ENCODE measurements at places on chromosomes 12 and 14. TPM values are rescaled to one million over a fixed set of nuclear protein-coding genes. Genes with fewer than 3 reads are reported as not detected.

- no peak for DNase-seq
Observed at GRCh38 chr14:73223049-73223448, 14.3 kb upstream of the PAPLN start.

MYF6 gene
- total RNA-seq: not detected

DNA sequence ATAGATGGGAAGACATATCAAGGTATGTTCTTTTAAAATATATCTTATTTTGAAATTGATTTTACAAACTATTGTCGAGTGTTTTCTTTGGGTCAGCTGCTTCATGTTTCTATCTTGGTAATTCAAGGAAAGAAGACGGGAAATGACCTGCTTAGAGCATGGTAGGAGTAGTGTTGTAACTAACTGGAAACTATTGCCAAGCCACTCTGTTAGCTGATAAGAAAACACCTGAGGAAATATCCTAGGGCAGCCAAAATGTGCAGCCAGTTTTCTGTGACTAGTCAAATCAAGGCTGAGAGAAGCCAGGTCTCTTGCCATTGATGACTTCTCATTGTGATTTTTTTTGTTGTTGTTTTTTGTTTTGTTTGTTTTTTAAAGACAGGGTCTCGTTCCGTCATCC, 30.2 kb downstream of the METAP2 start:
- DNase-seq: no peak

GRCh38 chr12:72574138-72574537, 302.0 kb downstream of the TRHDE start:
- DNase-seq: no peak

MIPOL1 gene
- not detected for total RNA-seq

REC8 gene
- 0.14 TPM for total RNA-seq

SPX gene
- total RNA-seq: 1.3 TPM

- DNase-seq: no peak
Observed at GRCh38 chr14:103065861-103066260, 8.5 kb upstream of the CDC42BPB start.

APOLD1 gene
- total RNA-seq: 2.7 TPM
